ENCODE measurements at places on chromosomes 12 and 14. TPM values are rescaled to one million over a fixed set of nuclear protein-coding genes. Genes with fewer than 3 reads are reported as not detected.
A peak's percentile ranks its signal among the peaks of the same experiment; 100 is the strongest.

DNA sequence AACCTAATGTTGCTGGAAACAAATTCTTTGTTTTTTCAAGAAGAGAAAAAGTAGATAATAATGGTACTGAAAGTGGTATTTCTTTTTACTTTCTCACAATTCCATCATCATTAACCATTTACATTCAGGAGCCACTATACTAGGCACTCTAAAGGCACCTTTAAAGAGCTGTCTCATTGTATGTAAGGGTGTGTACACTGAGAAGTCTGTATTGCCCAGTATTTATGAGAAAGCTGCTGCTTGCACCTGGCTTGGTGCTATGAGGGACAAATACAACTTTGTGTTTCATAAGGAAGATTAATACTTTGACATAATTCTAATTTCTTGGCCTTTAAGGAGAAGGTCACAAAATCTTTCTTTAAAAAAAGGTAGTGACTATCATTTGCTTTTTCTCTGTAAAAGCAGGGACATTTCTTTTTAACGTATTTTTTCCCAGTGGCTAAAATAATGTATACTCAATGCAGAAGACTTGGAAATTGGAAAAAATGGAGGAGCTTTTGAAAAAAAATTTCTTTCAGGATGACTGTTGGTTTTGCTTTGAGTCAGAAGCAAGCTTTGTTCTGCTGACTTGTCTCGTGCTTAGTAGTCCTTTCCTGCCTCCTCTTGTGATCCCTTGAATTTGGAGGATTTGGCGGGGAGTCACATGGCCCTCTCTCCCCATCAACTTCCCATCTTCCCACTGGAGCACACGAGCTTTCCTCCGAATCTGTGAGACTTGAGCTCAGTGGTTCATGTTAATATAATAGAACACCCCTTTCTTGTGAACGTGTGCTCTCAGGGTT is 50.1 kb downstream of the RASSF3 start:
- no peak overlapping the region for H3K27ac ChIP-seq
- H3K4me3 ChIP-seq = no peak overlapping the region
- H3K36me3 ChIP-seq = no peaks in the 10 kb centered on the region

- no peaks in the 10 kb centered on the region for H3K36me3 ChIP-seq
- no peak overlapping the region for H3K4me3 ChIP-seq
- H3K27ac ChIP-seq = peak overlapping the region; percentile 24
- H3K4me1 ChIP-seq = peaks cover 5% of the 10 kb centered on the region
- no peaks in the 10 kb centered on the region for H3K27me3 ChIP-seq
- no peak for DNase-seq
Observed at GRCh38 chr14:32252030-32252670, 49.1 kb upstream of the RNU6-8 start.

DNA sequence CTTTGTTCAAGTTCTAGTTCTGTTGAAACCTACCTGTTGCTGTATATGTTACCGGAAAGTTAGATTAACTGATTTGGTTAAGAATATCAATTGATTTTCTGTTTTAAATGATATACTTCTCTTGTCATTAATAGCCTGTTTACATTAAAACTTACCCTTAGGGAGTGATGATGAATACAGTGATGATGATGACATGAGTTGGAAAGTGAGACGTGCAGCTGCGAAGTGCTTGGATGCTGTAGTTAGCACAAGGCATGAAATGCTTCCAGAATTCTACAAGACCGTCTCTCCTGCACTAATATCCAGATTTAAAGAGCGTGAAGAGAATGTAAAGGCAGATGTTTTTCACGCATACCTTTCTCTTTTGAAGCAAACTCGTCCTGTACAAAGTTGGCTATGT is 33.0 kb downstream of the CAND1 start:
- DNase-seq = no peak
- H3K36me3 ChIP-seq = peaks cover 76% of the 10 kb centered on the region
- H3K4me1 ChIP-seq = peaks cover 38% of the 10 kb centered on the region
- no peaks in the 10 kb centered on the region for H3K27me3 ChIP-seq
- peak overlapping the region; percentile 72 for H3K27ac ChIP-seq

- H3K36me3 ChIP-seq = no peaks in the 10 kb centered on the region
- DNase-seq = no peak
- no peak overlapping the region for H3K4me3 ChIP-seq
- H3K27me3 ChIP-seq = no peaks in the 10 kb centered on the region
- peaks cover 9% of the 10 kb centered on the region for H3K4me1 ChIP-seq
- peak overlapping the region; percentile 25 for H3K27ac ChIP-seq
Observed at GRCh38 chr14:32225378-32225920, 22.4 kb upstream of the RNU6-8 start.

- H3K27me3 ChIP-seq = no peaks in the 10 kb centered on the region
- no peak for DNase-seq
Observed at GRCh38 chr12:103933237-103933636, 3.0 kb downstream of the HSP90B1 start.

DNA sequence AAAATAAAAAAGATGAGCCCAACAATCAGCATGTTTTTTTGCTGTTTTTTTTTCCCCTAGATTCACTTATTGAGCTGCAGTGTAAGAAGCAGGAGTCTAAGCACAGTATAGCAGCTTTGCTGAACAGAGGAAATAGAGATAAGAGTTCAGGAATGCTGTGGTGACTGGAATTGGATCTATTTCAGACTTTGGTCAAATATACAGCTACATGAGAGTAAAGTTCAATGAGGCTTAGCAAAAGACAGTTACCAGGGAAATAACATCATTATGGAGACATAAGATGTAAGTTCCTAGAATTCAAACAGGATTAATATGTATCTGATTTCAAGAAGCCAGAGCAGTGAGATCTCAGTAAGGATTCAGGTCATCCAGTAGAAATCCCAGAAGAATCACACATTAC is 613.0 kb downstream of the RPS29 start:
- H3K27ac ChIP-seq = no peak overlapping the region
- DNase-seq = no peak
- H3K27me3 ChIP-seq = no peaks in the 10 kb centered on the region
- no peaks in the 10 kb centered on the region for H3K36me3 ChIP-seq
- no peaks in the 10 kb centered on the region for H3K4me1 ChIP-seq
- no peak overlapping the region for H3K4me3 ChIP-seq

- H3K36me3 ChIP-seq = no peaks in the 10 kb centered on the region
- no peak for DNase-seq
- no peak overlapping the region for H3K27ac ChIP-seq
- no peaks in the 10 kb centered on the region for H3K4me1 ChIP-seq
Observed at GRCh38 chr12:132445884-132446632, 43.9 kb upstream of the FBRSL1 start.

B4GALNT1 gene
- 26.6 TPM for total RNA-seq

KLHDC1 gene
- total RNA-seq = 6.9 TPM

CFAP251 gene
- total RNA-seq = 0.64 TPM

C3AR1 gene
- 4.2 TPM for total RNA-seq

TMPRSS12 gene
- not detected for total RNA-seq

HOXC12 gene
- not detected for total RNA-seq
